NCI-H187 (cell line): ENCODE measurements at places on chromosomes 3 and 15.

GRCh38 chr3:20324664-20325478, 138.9 kb upstream of the SGO1 start:
- no peak for DNase-seq

GRCh38 chr3:3189102-3189727, 9.7 kb upstream of the CRBN start:
- DNase-seq = no peak

- DNase-seq = no peak
Measured at GRCh38 chr15:73075160-73075859, 23.0 kb downstream of the NEO1 start.

GRCh38 chr3:176759815-176760506, 437.3 kb downstream of the TBL1XR1 start:
- no peak for DNase-seq

DNA sequence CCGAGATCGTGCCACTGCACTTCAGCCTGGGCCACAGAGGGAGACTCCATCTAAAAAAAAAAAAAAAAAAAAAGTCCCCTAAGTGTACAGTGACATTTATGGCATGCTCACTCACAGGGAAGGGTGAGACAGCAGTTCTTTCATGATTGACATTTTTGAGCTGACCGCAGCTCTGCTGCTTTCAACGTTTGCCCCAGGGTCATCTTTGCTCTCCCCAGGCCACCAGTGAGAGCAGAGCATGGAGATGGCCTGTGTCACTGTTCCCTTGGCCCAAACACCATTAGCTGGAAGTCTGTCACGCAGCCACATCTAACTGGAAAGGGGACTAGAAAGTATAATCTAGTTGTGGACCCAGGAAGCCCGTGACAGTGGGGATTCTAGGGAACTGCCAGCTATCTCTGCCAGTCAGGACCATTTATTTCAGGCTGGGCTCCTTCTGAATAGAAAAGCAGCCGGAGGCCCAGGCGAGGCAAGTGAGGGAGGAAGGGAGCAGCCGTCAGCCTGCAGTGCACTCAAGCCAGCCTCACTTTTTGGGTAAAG, 193.4 kb upstream of the HES1 start:
- DNase-seq = no peak
